ENCODE measurements at places on chromosomes 7 and 10.

GRCh38 chr7:149377386-149377785, 83.5 kb downstream of the ZNF777 start:
- no peak for DNase-seq

DNA sequence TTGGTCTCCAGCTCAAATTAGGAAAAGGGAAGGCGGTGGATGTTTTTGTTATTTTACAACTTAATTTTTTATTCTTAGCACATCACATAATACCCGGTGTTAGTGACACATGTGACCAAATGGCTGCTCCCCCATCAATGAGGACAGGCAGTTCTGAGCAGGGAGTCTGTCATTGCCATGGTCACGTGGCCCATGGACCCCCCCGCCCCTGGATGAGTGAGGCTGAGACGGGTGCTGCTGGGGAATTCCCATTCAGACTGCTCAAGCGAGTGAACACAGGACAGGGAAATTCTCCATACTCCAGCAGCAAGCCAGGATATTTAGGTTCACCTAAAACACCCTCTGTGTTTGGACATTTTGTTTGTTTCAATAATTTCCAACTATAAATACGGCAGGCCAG, 34.7 kb upstream of the SLC35B4 start:
- DNase-seq, result no peak

DNA sequence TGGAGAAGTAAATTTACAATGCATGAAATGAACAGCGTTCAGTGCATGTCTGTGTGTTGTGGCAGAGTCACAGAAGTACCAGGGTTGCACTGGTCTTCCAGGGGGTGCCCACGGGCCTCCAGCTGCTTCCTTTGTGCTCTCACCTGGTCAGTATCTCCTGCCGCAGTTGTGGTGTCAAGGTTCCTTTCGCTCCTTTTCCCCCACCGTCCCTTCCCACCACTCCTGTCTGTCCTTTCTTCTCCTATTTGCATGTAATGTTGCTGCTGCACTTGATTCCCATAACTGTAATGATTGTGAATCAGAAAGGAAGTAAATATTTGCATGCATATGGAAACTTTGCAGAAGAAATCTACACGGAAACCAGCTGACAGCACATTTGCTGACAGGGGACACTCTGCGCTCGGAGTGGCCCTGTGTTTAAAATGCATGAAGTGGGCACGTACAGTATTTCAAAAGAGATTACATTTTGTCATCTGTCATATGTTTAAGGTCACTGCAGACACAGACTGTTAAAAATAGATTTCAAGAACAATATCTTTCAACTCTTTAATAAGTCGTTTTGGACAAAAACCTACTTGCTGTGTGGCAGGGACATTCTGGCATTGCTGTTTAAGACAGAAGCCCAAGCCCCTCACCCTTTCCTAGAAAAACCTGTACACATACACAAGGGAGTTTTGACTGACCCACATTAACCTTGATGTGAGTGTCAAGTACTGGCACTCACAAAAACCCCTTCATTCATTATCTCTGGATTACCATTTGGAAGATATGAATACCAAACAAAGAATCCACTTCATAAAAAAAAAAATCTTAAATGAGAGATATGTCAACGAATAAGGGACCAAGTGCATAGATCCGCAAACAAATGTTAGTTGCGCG, 336.7 kb upstream of the KLF6 start:
- DNase-seq, result no peak

DNA sequence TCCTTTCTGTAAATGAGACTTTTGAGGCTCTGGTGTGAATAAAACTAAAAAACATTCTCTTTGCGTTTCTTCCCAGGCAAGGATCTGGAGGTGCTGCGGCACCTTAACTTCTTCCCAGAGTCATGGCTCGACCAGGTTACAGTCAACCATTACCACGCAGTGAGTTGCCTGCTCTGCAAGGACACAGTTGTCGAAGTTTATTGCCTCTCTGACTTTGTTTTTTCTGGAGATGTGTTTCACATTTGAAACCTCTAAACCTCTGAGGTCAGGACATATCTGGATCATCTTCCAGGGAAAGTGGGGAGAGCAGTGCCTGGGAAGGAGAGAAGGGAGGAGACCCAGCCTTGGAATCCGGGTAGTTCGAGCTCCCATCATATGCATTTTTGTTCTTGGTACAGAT, 43.4 kb upstream of the PLEKHA1 start:
- no peak for DNase-seq

Measured in neural crest cell (in vitro differentiated cells).